ENCODE measurements at places on chromosomes 6 and 20.

- H3K4me3 ChIP-seq = no peak overlapping the region
- no peaks in the 10 kb centered on the region for H3K36me3 ChIP-seq
- DNase-seq = no peak
These were observed 51.1 kb downstream of the FAM83B start for GRCh38 chr6:54897462-54898189.

GRCh38 chr6:36067374-36068011 is 39.9 kb downstream of the MAPK14 start:
- H3K27me3 ChIP-seq = no peaks in the 10 kb centered on the region
- peak overlapping the region; percentile 42 for H3K27ac ChIP-seq
- H3K4me1 ChIP-seq = peaks cover 9% of the 10 kb centered on the region
- DNase-seq = no peak
- H3K36me3 ChIP-seq = no peaks in the 10 kb centered on the region

DNA sequence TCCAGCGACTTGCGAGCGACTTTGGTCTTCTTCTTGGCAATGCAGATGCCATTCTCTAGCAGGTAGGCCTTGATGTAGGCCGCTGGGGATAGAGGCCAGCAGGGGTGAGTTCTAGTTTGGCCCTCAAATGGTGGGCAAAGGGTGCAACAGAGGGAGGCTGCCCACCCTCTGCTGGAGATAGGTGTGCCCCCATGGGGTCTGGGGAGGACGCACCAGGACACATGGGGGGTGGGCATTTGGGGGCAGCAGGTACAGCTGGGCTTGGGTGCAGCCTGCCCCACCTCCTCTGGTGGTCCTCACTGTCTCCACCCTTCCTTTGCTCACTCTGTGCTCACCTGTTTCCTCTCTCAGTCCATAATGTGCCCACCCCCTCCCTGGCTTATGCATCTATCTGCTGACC is 11.3 kb downstream of the KCNK15 start:
- H3K27ac ChIP-seq = no peak overlapping the region
- no peak for DNase-seq
- H3K36me3 ChIP-seq = no peaks in the 10 kb centered on the region
- H3K27me3 ChIP-seq = peaks cover 3% of the 10 kb centered on the region

DNA sequence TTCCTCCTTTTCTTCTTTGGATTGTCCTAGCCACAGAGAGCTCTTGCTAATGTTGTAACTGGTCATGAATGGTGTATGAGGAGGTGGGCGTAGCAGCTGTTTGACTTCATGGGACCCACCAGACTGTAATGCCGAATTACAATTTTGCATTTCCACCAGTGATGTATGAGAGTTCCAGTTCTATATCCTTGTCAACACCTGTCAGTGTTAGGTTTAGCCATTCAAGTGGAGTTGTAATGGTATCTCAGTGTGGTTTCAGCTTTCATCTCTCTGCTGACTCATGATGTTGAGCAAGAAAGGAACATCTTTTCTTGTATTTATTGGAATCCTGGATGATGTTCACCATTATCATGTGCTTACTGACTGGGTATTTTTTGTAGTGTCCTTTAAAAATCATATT is 5.1 kb downstream of the IGF2R start:
- peaks cover 84% of the 10 kb centered on the region for H3K4me1 ChIP-seq
- no peaks in the 10 kb centered on the region for H3K36me3 ChIP-seq
- no peak overlapping the region for H3K4me3 ChIP-seq
- peak overlapping the region; percentile 38 for H3K27ac ChIP-seq
- no peaks in the 10 kb centered on the region for H3K27me3 ChIP-seq

- H3K27me3 ChIP-seq = no peaks in the 10 kb centered on the region
- peaks cover 35% of the 10 kb centered on the region for H3K4me1 ChIP-seq
- DNase-seq = peak; percentile 42
- no peak overlapping the region for H3K4me3 ChIP-seq
These were observed 73.6 kb downstream of the SLX4IP start for GRCh38 chr20:10508468-10509251.

DNA sequence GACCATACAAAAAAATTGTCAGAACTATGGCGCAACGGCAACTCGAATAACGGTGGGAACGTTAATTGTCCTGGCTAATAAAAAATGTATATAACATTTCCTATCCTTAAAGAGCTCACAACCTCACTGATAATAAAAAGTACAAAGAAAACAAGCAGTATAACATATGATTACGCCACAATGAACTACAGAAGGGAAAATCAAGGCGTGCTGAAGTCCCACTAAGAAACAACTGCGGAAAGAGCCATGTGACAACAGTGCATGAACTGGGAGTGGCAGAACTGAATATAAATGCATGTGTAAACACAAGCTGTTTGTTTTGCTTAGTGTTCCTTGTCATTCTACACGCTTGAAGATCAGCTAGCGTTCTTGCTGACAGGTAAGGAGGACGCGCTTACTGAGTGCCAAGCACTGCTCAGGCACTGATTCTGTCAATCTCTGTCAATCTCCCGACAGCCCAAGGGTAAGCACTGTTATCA is 466 bp upstream of the PSMB1 start:
- peaks cover 58% of the 10 kb centered on the region for H3K4me1 ChIP-seq
- H3K27ac ChIP-seq = peak overlapping the region; percentile 97
- peak; percentile 68 for DNase-seq
- peak overlapping the region; percentile 84 for H3K4me3 ChIP-seq

GRCh38 chr6:163780994-163781393 is 366.5 kb downstream of the QKI start:
- H3K27me3 ChIP-seq = no peaks in the 10 kb centered on the region
- no peak for DNase-seq
- H3K27ac ChIP-seq = no peak overlapping the region
- no peaks in the 10 kb centered on the region for H3K36me3 ChIP-seq

- peak overlapping the region; percentile 33 for H3K27ac ChIP-seq
- no peaks in the 10 kb centered on the region for H3K4me1 ChIP-seq
- no peak overlapping the region for H3K4me3 ChIP-seq
- H3K27me3 ChIP-seq = no peaks in the 10 kb centered on the region
- no peak for DNase-seq
These were observed 293.5 kb downstream of the CDKAL1 start for GRCh38 chr6:20827798-20828197.

DNA sequence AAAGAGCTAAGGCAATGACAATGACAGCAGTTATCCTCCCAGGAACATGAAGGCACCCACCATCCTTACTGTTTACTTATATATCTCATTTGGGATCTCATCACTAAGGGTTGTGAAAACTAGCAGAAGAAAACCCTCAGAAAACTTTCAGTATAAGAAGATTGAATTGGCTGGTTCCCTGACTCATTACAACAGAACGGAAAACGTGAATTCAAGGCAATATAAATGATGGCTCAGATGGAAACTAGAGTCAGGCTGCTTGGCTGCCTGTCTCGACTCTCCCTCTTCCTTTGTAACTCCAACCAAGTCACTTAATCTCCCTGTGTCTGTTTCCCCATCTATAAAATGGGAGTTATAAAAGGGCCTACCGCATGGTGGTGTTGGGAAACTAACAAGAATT is 387.1 kb upstream of the JARID2 start:
- H3K27me3 ChIP-seq = no peaks in the 10 kb centered on the region
- no peak overlapping the region for H3K4me3 ChIP-seq
- peaks cover 8% of the 10 kb centered on the region for H3K4me1 ChIP-seq
- DNase-seq = no peak
- H3K36me3 ChIP-seq = no peaks in the 10 kb centered on the region

DNA sequence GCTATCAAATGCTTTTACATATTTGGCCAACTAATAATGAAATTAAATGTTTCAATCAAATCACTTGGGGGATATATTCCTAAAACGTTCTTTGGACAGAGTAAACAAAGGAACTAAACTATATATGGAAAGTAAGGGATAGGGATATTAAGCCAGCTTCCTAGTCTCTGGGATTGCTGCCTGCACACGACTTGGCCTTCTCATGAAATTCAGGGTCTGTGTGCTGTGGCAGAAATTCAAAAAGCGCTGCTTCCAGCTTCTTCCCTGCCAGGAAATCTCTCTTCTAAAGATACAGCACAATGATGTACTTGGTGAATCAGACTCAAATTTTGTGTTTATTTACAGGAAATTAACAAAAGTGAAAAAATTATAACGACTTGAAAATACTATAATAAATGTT is 206.3 kb upstream of the RAB32 start:
- no peak overlapping the region for H3K27ac ChIP-seq
- no peaks in the 10 kb centered on the region for H3K27me3 ChIP-seq
- no peaks in the 10 kb centered on the region for H3K36me3 ChIP-seq
- no peak overlapping the region for H3K4me3 ChIP-seq

GRCh38 chr6:63683071-63683603 is 47.5 kb downstream of the PHF3 start:
- no peak for DNase-seq
- H3K27me3 ChIP-seq = no peaks in the 10 kb centered on the region
- H3K36me3 ChIP-seq = no peaks in the 10 kb centered on the region
- H3K4me1 ChIP-seq = peaks cover 12% of the 10 kb centered on the region
- H3K27ac ChIP-seq = no peak overlapping the region

DNA sequence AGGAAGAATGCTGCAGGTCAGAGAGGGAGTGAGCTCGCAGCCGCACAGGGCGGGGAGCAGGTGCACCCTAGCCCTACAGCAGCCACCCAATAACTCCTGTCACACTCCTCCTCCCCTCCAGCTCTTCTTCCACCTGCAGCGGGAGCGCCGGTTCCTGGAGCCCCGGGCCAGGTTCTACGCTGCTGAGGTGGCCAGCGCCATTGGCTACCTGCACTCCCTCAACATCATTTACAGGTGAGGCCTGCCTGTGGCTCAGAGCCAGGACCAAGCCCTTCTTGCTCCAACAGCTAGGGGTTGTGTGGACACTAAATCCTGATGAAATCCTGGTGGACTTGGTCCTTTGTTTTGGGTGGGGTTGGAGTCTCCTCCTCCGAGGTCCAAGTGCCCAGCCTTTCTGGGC is 11.7 kb downstream of the SGK2 start:
- no peak for DNase-seq
- H3K4me1 ChIP-seq = no peaks in the 10 kb centered on the region
- no peaks in the 10 kb centered on the region for H3K36me3 ChIP-seq
- no peaks in the 10 kb centered on the region for H3K27me3 ChIP-seq
- H3K27ac ChIP-seq = no peak overlapping the region

GRCh38 chr6:3026791-3027626 is 27.3 kb downstream of the NQO2 start:
- H3K36me3 ChIP-seq = no peaks in the 10 kb centered on the region
- no peak overlapping the region for H3K27ac ChIP-seq
- no peaks in the 10 kb centered on the region for H3K27me3 ChIP-seq
- DNase-seq = no peak

DNA sequence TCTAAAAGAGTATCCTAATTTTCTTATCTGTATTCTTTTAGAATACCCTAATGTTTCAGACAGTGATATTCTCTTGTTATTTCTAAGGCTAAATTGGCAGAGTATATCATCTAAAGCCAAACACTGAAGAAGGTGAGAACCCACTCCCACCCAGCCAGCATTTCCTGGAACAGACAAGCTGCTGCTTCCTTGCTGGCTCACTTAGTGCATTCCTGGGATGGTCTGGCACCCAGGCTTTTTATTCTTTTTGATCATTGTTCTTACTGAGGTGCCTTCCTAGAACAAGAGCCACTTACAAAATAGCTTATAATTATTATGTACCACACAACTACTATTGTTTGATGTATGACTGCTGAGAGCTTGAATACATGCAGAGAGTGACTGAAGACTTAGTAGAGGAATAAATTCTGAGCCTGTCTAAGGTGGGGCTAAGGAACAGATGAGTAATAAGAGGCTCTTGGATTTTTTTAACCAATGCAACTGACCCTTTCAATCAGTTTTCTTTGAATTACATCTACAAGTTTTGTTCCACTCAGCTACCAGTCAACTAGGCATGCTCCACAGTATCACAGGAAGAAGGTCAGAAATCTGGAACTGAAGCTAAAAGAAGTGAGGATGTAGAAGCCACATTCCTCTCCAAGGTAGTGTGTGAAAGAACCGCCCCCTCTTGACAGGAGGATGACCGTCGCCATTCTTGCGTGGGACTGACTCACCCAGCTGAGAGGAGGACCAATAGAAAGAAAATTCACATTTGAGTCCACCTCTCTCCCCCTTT is 30.1 kb downstream of the PRPH2 start:
- H3K27me3 ChIP-seq = no peaks in the 10 kb centered on the region
- no peak overlapping the region for H3K4me3 ChIP-seq
- DNase-seq = no peak
- H3K4me1 ChIP-seq = peaks cover 23% of the 10 kb centered on the region
- H3K27ac ChIP-seq = peak overlapping the region; percentile 21

- no peaks in the 10 kb centered on the region for H3K27me3 ChIP-seq
- H3K27ac ChIP-seq = no peak overlapping the region
- no peaks in the 10 kb centered on the region for H3K4me1 ChIP-seq
These were observed 241.8 kb downstream of the ANKRD60 start for GRCh38 chr20:57986666-57987065.

DNA sequence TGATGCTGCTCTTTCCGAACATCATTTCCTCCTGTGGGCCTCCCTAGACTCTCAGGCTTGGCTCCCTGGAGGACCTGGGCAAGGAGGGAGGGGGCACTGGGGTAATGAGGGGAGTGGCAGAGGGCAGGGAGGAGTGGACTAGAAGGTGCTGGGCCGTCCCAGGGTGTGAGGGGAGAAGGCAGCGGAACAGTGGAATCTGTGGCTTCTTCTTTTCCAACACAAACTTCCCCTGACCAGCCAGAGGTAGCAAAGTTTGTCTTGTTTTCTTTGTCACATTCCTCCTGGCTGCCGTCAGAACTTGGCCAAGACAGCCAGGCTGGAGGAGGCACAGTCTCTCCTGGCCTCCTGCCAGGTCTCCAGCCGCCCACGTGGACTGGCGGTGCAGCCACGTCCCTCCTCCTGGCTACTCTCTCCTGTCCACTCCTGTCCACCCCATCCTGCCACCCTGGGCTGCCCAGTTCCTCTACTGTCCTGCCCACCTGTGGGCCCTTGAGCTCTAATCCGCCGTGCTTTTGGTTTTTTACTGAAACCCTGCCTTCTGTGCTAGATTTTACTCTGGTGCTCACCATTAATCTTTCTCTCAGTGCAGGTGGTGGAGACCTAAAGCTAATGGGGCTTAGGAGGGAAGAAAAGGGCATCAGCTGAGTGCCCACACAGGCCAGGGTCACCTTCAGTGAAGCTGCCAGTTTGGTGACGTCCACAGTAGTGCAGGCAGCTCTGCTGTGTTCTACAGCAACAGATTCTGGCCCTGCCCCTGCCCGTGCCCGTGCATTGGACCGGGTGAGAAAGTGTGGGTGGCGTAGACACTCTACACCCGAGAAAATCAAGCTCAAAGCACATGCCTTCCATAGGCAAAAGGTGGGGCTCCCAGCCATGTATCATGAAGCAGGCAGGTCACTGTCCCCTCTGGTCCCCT is 2.8 kb upstream of the CDSN start:
- H3K36me3 ChIP-seq = no peaks in the 10 kb centered on the region
- H3K27me3 ChIP-seq = no peaks in the 10 kb centered on the region
- no peaks in the 10 kb centered on the region for H3K4me1 ChIP-seq
- peak; percentile 83 for DNase-seq
